ENCODE measurements at places on chromosomes 1 and 21.

DNA sequence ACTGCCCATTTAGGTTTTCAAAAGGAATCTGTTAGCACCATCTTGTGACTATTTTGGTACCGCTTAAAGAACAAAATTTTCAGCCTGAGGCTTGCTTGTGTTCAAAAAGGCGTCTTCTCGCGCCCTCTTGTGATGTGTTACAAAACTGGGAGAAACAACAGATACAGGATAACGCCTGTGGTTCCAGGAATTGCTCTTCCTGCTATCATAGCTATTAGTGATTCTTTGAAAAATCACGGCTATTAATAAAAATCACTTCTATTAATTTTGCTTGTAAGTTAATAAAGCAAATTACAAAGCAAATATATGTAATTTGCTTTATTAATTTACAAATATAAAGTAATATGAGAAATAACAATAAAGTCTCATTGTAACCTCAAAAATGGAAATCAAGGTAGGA, 82.2 kb upstream of the ABCD3 start:
- DNase-seq = no peak

DNA sequence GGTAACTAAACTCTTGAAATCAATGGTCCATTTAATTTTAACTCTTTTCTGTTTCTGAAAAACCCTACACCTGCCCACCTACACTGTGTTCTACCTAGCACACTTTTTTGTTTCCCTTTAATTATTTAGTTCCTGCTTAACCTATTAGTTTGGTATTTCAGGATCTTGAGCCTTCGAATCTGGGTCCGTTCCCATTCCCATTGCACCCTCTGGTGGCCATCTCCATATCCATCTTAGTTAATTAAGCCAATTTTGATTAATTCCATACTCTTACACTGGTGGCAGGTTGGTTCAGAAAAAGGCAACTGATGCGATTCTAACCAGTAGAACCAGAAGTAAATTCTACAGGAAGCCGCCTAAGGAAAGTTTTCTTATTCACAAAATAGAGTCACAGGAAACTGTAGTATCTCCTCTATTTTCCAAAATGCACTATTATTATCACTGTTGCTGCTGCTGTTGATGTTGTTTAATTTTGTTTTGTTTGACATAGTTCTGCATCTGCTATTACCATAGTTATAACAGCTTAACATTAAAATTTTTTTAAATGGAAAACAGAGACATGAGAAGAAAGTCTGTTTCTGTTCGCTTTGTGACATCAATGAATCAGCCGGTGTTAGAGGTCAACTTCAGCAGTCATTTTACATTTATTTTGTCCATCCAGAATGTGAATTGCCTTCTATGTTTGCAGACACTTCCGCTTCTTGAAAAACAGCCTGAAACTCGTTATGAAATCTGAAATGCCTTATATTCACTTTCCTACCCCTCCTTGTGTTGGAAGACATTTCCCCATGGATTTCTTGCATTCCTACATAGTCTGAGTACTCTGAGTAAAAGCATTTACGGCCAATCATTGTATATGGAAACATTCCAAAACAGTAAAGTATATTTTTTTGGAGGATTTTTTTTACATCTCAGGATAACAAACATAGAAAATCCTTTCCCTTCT, 115.5 kb upstream of the NCAM2 start:
- no peak for DNase-seq

DNA sequence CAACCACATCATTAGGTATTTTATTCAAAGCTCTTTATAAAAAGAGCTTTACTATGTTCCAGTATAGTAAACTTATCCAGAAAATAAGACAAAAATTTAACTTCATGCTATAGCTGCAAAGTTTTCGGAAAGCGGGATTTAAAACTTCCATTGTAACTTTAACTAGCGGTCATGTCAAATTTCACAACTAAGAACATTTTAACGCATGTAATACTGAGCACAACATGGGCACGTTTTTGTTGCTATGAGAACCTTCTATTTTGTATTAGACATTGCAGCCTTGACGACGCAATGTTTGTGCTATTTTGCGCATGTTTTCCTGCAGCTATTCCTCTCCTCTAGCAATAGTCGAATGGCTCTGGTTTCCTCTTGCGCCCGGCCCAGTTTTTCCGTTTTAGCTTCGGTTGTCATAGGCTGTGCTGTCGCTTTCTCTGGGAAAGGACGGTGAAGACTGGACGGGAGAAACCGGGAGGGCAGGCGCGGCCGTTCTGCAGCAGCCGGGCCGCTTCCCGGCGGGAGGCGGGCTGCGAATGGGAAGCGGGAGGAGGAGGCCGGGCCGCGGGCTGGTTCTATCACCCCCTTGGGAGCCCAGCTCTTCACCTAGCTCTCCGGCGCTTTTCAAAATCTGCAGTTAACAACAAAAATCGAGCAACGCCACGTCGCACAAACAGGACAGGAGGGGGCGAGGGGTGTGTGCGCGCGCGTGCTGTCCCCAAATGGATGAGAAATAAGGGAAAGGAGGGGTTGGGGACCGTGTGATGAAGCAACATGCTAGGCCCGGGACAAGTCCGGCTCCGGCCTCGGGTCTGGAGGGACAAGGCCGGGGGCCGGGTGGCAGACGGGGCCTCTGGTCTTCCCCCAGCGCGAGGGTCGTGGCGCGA, 105.3 kb upstream of the HNRNPU start:
- DNase-seq = peak; percentile 77

DNA sequence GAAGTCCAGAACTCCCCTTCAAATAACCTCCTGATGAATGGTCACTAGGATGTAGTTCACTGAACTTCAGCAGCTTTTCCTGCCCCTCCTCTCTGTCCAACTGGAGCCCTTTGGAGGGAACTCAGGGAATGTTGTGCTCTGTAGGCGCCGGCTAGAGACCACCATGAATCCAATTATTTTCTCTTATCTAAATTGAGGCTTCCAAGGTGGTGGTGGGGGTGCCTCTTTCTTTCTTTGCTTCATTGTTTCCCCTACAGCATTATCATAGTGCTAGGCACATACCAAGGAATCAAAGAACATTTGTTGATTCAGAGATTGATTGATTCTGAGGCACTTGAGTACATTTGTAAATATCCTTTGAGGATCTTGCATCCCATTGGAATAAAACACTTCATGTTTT, 426.6 kb upstream of the PLXNA2 start:
- DNase-seq = no peak

- DNase-seq = no peak
Measured at GRCh38 chr1:42943166-42943565, 15.5 kb downstream of the SLC2A1 start.

- no peak for DNase-seq
Measured at GRCh38 chr1:243799908-243800307, 50.1 kb downstream of the AKT3 start.

DNA sequence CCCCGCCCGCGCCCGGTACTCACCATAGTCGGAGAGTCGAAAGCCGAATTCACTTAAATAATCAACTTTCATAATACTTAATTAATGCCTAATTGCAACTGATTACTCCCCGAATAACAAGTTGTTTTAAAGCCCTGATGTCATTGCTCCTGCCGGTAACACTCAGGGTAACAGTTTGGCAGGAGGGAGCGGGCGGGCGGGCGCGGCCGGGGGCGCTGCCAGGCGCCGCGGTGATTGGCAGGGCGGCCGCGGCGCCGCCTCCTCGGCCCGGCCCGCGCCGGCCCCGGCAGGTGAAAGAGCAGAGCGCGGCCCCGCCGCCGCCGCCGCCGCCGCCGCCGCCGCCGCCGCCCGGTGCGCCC, 102.2 kb downstream of the CASZ1 start:
- DNase-seq = no peak

DNA sequence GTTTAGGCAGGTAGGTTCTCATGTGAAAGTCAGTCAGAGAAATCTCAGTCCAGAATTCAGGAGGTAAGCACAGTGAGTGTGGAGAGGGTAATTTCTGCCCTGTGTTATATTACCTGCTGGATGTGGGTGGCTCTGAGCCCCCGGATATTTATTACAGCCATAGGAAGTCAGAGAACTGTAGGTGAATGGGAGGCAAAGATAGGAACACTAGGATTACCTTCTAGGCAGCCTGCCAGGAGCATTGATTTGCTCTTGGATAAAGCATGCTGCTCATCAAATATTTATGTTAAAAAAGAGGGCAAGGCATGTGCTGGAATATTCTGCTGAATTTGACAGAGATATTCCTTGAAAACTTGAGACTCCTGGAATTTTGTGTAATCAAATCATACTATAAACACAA, 8.5 kb downstream of the GNG12 start:
- DNase-seq = no peak

DNA sequence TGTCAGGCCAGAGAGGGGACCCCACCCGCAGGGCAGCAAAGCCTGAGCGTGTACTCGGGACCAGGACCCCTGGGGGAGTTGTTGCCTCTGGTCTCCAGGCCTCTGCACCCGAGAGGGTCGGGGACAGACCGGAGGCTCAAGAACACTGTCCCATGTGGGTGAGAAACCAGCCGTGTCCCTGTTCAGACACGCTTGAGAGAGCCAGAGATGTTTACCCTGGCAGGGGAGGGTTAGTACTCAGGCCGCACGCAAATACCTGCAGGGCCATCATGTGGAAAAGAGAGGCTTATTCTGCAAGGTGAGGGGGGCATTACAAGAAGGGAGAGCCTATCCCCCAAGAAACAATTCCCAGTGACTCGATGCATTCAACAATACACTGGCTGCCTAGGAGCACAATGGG, 74.0 kb upstream of the ARHGEF16 start:
- DNase-seq = no peak
